ENCODE measurements at places on chromosomes 3 and 15.
A peak's percentile ranks its signal among the peaks of the same experiment; 100 is the strongest.

GRCh38 chr3:43215663-43216275 is 70.6 kb upstream of the SNRK start:
- no peak for DNase-seq

DNA sequence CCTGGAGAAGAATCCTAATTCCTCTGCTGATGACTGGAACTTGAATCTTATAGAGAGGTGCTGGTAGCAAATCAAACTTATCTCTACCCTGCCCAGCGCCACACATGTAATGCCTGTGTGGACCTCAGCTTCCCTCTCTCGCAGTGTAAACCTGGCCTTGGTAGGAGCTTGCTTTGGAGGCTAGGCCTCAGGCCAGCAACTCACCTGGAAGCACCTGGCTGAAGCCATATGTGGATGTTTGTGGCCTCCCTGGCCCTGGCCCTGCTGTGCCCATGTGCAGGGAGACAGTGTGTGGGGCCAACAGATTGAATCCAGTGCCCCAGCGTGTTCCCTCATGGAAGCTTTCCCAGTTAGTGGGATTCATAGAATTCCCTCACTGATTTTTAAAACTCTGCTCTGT is 8.4 kb downstream of the TTC21A start:
- no peak for DNase-seq

DNA sequence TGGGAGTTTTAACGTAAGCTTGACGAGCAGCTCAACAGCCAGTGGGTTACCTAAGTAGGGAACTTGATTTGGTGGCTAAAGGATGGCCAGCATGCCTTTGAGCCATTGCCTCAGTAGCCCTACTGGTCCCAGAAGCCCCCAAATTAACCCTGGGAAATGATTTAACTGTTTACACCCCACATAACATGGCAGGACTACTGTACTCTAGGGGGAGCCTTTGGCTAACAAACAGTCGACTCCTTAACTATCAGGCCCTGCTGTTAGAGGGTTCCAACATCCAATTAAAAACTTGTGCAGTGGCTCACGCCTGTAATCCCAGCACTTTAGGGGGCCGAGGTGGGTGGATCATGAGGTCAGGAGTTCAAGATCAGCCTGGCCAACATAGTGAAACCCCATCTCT is 9.4 kb upstream of the SMCO1 start:
- no peak for DNase-seq

- no peak for DNase-seq
Observed at GRCh38 chr3:155908605-155909004, 38.2 kb downstream of the GMPS start.

GRCh38 chr15:69576035-69576526 is 123.5 kb downstream of the RPLP1 start:
- DNase-seq, result peak; percentile 39

DNA sequence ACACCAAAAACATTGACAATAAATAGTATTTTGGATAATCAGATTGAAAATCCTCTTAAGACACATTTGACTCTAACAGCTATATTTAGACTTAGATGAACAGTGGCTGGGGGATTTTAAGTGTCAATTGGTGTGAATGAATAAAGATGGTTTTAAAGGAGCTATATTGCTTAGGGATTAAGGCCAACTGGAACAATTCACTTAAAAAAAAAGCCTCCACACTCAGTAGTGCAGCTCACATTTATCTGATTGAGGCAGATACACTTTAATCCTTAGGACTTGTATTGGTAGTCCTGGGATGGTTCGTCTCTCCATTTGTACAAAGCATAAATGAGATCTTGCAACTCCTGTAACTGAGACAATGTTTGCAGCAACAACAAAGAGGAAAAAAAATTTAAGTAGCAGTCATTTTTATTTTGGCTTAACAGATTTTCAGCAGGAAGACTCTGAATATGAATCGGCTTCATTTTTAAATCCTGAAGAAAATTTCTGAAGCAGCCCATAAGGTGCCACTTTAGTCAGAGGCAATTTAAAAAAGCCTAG is 112.0 kb downstream of the UACA start:
- no peak for DNase-seq

- DNase-seq, result peak; percentile 7
Observed at GRCh38 chr3:61182662-61183061, 68.6 kb downstream of the FHIT start.

GRCh38 chr15:100111125-100112060 is 230.4 kb downstream of the ADAMTS17 start:
- no peak for DNase-seq

DNA sequence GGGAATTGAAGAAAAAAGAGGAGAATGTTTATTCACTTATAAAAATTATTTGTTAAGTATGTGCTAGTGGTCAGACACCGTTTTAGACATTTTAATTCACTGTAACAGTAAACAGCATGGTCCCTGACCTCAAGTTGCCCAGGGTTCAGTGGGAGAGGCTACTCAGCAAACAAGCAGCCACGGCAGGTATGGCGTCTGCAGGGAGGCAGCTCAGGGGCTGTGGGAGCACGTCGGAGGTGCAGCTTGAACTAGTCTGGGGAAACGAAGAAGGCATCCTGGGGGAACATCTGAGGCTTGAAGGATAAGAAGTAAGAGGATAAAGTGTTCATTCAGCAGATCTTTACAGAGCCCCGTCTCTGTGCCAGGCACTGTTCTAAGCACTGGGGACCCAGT is 66.0 kb downstream of the CRTC3 start:
- no peak for DNase-seq

DNA sequence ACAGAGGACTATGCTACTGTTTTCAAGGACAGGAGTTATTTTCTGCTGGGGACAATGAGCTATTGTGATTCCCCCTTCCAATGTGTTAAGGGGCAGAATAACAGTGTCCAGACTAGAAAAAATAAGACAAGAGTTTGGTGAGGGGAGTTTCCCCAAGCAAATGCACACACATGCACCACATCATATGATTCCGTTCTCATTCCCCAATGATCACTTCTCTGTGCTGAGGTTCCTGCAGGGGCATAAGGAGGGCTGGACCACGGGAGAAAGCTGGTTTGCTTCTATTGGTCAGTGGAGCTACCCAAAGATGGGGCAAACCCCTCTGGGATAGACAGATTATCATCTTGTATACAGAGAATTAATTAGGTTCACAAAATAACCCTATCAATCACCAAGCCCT is 80.6 kb downstream of the RBPMS2 start:
- DNase-seq, result no peak

DNA sequence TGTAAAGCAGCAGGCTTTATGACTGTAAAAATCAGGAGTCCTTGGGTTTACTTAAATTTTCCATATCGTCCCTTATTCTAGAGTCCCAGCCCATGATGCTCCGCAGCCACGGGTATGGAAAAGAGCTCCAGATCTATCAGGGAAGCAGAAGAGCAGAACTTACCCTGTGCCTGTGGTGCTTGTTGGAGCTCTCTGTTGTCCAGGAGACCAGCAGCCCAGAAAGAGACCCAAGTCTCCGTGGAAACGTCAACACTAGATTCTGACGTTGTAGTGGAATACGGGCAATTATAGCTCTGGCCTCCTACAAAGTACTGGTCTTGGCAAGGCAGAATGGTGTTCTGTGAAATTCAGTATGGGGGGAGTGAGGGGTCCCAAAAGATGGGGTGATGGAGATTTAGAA is 2.0 kb downstream of the GMNC start:
- no peak for DNase-seq

DNA sequence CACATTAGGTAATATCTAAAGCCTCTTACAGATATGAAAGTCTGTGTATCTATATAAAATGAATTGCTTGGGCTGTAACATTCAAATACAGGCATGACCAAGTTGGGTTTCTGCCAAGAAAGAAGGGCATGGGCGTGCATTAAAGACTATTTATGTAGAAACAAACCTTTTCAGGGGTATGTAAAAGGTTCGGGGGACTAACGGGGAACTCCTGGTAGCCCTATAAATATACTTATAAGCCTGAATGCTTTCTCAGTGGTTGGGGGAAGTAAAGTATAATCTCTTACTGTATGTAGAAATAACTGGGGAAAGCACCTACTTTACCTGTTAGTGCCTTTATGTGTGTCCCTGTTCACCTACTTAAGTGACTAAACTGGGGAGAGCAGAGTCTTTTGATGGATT is 154.5 kb upstream of the TBL1XR1 start:
- DNase-seq, result peak; percentile 79

- DNase-seq, result no peak
Observed at GRCh38 chr15:96312641-96313335, 17.7 kb upstream of the NR2F2 start.

- no peak for DNase-seq
Observed at GRCh38 chr15:23397779-23398178, 43.2 kb downstream of the GOLGA8S start.

DNA sequence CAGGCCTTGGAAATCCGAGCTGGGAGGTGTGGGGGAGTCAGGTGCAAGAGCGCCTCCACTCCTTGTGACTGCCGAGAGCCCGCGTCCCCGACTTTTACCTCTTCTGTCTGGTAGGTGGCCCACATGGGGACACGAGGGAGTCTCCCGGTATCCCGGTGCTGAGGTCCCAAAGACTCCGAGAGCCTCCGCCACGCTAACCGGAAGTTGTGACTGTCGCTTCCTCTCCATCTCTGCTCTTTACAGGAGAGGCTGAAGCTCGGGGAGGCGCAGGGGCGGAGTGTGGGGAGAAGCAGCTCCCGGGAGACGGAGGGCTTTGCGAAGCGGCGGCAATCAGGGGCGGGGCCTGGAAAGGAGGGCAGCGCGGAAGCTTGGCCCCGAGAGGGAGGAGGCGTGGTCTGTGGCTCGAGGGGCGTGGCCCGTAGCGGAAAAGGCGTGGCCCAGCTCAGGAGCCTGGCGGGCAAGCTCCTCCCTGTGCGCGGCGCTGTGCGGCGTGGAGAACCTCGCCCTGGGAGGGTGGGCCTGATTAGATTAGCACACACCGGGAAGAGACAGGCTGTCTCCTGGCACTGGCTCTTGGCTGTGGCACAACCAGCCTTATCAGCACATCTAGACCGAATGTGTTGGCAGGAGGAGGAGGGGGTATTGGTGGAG is 143.9 kb downstream of the GABRB3 start:
- no peak for DNase-seq

- DNase-seq, result no peak
Observed at GRCh38 chr3:193348686-193349085, 29.9 kb downstream of the ATP13A5 start.

- DNase-seq, result no peak
Observed at GRCh38 chr3:31815631-31816440, 165.2 kb downstream of the OSBPL10 start.

DNA sequence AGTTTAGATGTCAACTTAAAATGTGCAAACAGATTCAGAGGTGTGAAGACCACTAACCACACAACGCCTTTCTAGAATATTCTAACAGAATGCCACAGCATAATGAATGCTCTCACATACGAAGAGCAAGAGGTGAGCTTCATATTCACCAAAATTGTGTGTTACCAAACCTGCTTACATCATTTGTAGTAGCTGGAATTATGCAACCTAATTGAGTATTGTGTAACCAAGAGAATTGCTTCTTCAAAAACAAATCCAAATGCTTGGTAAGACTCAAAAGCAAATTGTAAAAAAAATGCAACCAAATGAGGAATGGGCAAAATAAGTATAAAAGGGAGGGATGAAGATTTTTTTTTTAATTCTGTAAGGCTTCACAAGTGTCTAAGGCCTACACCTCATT is 160.7 kb downstream of the TAFA4 start:
- DNase-seq, result no peak

DNA sequence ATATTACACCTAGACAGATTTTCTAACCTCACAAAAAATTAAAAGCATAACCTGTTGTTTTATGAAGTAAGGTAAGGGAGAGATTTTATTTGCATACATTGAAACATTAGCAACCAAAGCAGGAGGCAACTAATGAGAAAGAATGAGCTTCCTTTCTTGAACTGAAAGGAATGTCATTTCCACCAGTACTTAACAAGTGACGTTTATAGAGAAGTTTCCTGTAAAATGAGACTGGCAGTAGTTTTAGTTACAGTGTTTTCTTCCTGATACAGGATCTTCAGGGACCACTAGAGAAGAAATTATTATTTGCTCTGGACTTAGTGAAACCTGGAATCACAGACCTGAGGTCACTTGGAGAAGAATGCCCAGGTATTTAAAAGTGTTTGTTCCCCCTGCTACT is 27.4 kb upstream of the FRMD5 start:
- DNase-seq, result no peak

DNA sequence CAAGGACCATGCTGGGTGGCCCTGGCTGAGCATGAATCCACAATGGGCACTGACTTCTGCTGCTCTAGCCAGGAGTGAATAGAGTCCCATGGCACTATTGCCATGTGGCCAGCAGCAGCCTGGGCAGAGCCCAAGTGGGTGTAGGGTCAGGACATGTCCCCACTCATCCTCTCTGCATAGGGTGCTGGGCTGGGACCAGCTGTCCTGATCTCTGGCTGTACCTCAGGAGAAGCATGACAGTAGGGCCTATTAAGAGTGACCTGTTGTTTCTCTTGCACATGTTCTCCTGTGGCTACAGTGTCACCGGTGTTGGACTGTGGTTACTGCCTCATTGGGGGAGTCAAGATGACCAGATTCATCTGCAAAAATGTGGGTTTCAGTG is 46.9 kb downstream of the DLEC1 start:
- no peak for DNase-seq

- no peak for DNase-seq
Observed at GRCh38 chr15:70192041-70192440, 94.3 kb upstream of the TLE3 start.

- no peak for DNase-seq
Observed at GRCh38 chr3:13494463-13495350, 14.6 kb downstream of the HDAC11 start.

GRCh38 chr3:26550413-26550812 is 72.2 kb upstream of the LRRC3B start:
- no peak for DNase-seq

GRCh38 chr3:106302451-106303221 is 433.8 kb upstream of the CBLB start:
- no peak for DNase-seq

GRCh38 chr15:45242289-45242688 is 9.7 kb upstream of the SLC28A2 start:
- DNase-seq, result no peak

- no peak for DNase-seq
Observed at GRCh38 chr15:40787344-40787841, 17.6 kb downstream of the C15orf62 start.

DNA sequence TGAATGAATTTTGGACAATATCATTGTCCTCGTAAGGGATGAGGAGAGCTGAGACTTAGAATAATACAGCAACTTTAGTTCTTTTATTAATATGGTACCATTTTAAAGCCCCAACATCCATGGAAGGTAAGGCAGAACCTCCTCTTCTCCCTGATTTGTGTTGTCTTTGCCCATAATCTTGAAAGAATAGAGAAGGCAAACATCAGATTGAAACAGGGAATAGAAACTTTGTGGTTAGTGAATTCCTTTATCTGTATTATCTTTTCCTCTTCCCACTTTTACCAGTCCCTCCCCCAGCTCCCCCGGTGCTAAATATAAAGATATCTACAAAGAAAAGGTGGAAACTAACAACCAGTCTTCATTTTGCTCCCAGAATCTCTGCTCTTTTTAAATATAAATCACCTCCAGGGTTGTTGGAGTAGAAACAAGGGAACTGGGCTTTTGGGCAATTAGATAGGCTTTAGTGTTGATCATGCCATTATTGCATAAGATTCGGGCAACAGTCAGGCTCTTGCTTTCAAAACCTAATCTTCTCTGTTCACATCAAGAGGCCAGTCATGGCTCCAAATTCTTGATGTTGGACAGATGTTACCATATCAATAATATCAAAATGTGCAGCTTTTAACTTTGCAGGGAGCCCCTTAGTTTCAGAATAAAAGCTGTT is 32.5 kb downstream of the ITPR1 start:
- no peak for DNase-seq

Measured in naive B cell (primary cell).